ENCODE measurements at places on chromosomes 4 and X. TPM values are rescaled to one million over a fixed set of nuclear protein-coding genes. Genes with fewer than 3 reads are reported as not detected.

DGKK gene
- not detected for total RNA-seq

EREG gene
- 18.5 TPM for total RNA-seq

TMEM271 gene
- total RNA-seq = not detected

COQ2 gene
- 17.2 TPM for total RNA-seq

EGF gene
- total RNA-seq = 0.45 TPM

NALF2 gene
- total RNA-seq = 5.5 TPM

VSIG1 gene
- 0.21 TPM for total RNA-seq

IGSF1 gene
- total RNA-seq = 0.27 TPM

CLCN4 gene
- total RNA-seq = 3.3 TPM

INTU gene
- total RNA-seq = 1.1 TPM

APLN gene
- total RNA-seq = 0.85 TPM

RIPPLY1 gene
- total RNA-seq = not detected

DMD gene
- not detected for total RNA-seq

NUDT11 gene
- total RNA-seq = 2.6 TPM

All from A549 treated with Mapracorat at 1 μM for 4 hours (cell line).